ENCODE measurements at places on chromosomes 5 and 9.

- DNase-seq: no peak
These were observed 50.3 kb upstream of the C5orf58 start for GRCh38 chr5:170182491-170182890.

DNA sequence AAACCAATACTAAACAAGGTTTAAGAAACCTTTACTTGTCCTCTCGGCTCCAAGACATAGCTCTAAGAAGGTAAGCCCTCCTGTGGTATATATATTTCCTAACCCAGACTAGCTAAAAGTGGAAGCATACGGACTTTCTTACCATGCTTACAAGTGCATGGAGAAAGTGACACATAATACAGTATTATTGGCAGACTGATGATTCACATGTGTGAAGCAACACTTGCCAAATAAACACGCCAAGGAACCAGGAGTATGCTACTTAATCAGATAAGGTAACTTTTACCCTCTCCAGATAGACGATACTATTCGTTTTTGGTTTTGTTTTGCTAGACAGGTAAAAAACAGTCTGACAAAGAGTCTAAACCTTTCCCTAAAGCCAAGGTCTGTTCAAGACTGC is 264.1 kb downstream of the MLLT3 start:
- DNase-seq: no peak

DNA sequence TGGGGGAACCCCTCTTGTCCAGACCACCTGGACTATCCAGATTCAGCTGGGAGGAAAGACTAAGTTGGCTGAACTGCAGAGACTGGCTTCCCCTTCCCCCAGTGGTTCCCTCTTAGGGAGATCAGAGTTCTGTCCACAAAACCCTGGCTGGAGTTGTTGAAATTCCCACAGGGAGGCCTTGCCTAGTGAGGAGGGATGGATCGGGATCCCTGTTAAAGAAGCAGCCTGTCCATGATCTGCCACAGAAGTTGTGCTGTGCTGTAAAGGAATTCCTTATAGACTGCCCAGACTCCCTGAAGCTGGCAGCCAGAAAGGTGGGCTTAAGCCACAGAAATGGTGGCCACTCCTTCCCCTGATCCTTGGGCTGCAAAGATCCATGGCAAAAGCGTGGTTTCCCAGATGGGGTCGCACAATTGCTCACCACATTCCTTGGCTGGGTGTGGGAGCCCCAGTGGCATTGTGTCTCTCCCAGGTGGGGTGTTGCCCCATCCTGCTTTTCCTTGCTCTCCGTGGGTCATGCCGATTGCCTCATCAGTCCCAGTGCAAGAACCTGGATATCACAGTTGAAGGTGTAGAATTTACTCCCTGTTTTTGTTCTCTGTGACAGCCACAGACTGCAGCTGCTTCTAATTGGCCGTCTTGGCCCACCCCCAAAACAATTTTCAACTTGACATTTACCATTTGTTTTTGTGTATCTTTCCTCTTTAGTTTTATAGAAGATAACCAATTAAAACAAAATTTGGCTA is 342.4 kb downstream of the FGF10 start:
- no peak for DNase-seq

DNA sequence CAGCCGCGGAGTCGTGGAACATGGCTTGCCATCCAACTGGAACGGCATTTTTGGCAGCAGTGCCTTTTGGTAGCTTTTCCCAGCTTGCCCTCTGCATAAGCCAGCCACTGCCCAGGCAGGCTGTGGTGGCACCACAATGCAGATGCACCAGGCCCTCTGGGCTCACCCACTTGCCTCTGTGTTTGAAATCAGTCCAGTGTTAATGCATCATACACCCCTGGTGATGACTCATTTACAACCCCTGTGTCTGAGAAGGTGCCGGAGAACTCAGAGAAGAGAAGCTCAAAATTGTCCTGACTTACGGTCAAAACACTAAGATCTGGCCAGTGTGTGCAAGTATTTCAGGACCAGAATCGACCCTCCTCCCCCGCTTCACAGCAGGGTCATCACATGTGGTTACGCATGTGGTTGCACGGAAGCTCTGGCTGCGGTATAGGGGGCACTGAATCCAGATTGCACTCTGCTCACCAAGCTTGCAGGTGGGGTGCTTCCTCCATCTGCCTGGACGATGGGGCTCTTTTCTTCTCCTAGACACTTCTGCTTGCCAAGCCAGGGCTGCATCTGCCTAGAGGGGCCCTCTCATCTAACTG is 66.5 kb upstream of the SMIM15 start:
- no peak for DNase-seq

GRCh38 chr9:980640-981039 is 4.2 kb downstream of the DMRT3 start:
- DNase-seq: no peak

DNA sequence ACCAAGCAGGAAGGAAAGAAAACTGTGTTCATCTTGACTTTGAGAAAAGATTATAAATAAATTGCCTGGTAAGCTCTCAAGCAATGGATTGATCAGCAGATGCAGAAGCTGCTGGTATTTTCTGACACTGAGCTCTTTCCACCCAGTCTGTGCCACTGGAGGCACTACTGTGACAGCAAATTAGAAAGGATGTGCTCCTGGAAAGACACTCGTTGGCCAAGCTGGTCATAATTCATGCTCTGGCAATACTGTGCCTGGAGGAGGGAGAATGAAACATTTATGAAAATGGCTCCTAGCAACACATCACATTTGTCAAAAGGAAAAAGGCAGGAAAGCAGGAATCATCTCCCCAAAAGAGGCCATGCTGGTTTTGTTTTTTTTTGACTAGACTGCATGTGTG is 84.2 kb downstream of the CAVIN4 start:
- DNase-seq: no peak

DNA sequence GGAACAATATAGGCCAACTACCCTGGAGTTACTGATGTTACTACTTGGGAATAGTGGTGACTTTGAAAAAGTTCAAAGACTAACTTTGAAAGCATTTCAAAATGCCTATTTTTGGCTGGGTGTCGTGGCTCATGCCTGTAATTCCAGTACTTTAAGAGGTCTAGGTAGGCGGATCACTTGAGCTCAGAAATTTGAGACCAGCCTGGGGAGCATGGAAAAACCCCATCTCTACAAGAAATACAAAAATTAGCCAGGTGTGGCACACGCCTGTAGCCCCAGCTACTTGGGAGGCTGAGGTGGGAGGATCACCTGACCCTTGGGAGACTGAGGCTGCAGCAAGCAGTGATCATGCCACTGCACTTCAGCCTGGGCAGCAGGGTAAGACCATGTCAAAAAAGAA is 105.3 kb downstream of the ARRDC3 start:
- DNase-seq: no peak

DNA sequence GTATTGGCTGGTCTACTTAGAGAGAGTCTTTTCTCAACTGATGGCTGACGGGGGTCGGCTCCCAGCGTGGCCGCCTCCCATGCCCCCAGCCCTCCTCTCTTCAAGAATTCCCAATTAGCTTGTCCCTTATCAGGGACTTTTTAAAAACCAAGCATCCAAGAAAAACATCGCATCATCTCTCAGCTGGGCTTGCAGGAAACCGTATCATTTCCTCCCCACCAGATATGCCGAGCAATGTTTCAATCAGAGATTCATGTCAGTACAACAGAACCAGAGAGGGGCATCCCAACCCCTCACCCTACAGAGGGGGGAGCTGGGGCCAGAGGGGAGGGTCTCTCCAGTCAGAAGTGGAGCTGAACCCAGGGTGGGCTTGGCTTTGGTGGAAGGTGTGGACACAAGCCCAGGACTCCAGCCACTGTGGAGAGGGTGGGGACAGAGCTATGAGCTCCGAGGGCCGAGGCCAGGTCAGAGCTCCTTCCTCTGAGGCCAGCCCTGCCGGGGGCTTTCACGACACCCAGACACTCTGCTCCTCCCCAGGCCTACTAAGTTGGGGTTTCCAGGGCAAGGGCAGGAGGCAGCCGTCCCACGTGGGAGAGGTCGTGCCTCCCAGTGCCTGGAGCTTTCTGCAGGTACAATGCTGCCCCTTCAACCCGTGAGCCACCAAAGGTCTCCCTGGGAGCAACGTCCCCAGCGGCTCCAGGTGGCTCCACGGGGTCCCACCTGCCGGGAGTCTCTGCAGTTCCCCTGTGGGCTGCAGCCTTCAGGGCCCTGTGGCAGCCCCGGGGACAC is 39.0 kb upstream of the TMEM250 start:
- no peak for DNase-seq

DNA sequence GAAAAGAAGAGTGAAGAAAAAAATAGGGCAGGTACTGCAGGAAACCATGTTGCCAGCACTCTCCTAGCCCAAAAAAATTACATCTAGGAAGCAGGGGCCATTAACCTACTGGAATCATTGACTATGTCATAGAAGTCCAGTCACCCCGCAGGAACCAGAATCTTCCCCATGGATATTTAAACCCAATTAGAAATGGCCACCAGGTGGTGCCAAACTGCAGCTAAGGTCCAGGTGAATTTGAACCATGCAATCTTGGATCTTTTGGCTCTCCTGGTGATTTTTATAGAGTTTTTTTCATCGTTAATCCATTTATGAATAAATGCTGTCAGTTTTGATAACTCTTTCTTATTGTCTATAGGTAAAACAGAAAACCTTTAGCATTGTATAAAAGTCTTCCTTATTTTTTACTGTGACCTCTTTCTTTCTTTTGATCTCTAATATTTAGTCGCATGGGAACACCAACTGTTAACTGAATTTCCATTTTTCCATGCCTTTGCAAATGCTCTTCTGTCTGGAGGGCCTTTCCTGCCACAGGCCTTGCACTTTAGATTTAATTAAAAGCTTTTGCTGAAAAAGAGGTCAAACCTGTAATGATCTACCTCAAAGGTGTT is 147.5 kb upstream of the FGF10 start:
- DNase-seq: no peak

GRCh38 chr5:94945656-94946055 is 327.2 kb downstream of the SLF1 start:
- DNase-seq: no peak

GRCh38 chr5:134136221-134136631 is 21.7 kb downstream of the TCF7 start:
- no peak for DNase-seq

GRCh38 chr5:39309534-39309933 is 54.8 kb downstream of the C9 start:
- no peak for DNase-seq

DNA sequence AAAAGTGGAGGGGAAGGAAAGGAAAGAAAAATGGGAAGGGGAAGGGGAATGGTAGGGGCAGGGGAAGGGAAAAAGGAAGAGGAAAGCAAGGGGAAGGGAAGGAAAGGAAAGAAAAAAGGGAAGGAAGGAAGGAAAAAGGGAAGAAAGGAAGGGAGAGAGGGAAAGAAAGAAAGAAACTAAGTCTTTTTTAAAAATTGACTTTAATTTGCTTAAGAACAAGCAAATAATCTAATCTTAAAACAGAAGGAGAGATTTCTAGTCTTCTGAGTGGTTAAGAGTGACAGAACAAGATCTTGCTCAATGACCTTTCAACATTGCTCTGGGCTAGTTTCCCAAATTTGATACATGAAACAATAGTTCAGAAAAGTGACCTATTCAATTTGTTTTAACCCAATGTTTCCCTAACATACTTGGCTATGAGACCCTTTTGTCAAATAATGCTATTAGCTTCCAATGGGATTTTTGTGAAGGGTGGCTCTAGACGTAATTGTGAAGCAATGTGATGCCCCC is 33.4 kb upstream of the GLIS3 start:
- DNase-seq: no peak

DNA sequence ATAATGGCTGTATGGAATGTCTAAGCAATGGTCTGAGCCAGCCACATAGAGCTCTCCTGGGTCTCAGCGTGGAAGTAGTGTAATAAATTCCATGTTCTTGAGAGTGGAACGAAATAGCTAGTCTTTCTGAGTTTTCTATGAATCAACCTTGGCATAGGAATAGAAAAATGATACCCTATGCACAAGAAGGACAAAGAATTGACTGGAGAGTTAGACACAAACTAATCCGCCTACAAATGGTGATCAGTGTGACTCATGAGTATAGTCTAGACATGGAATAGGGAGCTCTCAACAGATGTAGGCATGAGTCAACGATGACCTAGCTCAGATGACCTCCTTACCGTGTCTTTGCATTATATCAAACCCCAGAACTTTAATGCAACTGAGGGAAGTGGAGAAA is 256.8 kb upstream of the GRIN3A start:
- no peak for DNase-seq

DNA sequence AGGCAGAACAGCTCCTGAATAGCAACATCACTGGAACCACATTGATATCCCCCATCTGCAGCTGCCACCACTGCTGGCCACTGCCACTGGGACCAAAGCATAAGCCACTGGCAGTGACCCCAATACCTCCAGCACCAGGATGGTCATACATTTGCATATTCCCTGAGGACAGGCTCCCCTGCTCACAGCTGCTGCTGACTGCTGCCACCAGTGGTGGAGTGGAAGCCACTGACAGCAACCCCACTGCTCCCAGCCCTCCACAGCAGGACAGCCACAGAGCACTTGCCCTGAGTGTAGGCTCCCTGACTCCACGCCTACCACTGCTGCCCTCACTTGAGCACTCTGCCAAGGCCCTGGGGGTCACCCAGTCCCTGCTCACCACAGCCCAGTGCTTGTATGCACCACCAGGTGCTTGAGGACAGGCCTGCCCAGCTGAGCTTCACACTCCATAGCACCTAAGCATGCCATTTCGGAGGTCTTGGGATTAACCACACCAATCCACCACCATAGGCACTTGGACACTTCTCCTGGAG is 327.4 kb upstream of the RPS23 start:
- DNase-seq: no peak

DNA sequence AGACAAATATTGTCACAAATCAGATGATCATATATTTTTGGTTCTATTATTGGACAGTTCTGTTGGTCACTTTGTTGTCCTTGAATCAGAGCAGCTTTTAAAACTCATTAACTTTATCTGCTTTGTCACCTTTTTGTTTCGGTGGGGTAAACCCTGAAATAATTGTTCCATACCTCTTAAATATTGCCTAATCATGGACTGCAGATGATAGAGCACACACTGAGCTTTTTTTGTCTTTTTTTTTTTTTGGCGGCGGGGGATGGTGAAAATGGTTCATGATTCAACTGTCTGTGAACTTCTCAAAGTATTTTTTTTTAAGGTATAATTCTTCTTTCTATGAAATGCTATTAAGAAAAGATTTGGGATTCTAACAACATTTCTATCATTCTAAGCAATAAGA is 1.8 kb downstream of the NUDT12 start:
- DNase-seq: no peak

DNA sequence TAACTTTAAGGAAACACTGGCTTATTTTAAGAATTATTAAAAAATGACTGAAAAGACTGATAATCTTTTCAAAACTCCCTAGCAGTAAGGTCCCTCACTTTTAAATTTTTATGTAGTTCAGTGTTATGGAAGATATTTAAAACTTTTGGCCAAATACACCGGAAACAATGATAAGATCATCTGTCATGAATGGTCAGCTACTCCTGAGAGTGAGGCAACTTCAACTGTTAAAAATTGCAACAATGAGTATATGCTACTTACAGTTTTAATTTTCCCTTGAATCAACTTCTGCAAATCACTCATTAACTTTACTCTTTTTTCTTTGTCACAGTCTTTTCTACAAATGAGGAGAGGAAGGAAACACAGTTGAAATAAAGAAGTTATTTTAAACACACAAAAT is 10.8 kb downstream of the PUM3 start:
- no peak for DNase-seq

- DNase-seq: no peak
These were observed 34.7 kb upstream of the IFNE start for GRCh38 chr9:21516796-21517195.

- no peak for DNase-seq
These were observed 66.3 kb upstream of the TNFAIP8 start for GRCh38 chr5:119289438-119290044.

- DNase-seq: no peak
These were observed 203.8 kb downstream of the AUH start for GRCh38 chr9:91157883-91158282.

GRCh38 chr9:133959966-133960567 is 32.1 kb downstream of the VAV2 start:
- DNase-seq: no peak

- DNase-seq: no peak
These were observed 684.0 kb upstream of the ACO1 start for GRCh38 chr9:31700252-31701045.
